Osteoblast (primary cell): ENCODE measurements at places on chromosomes 1 and 21. TPM values are rescaled to one million over a fixed set of nuclear protein-coding genes. Genes with fewer than 3 reads are reported as not detected.

The PTGS2 gene
- 3.3 and 3.8 TPM in 2 replicates for total RNA-seq

The ADAMTS1 gene
- 182 and 243 TPM in 2 replicates for total RNA-seq

The KPRP gene
- total RNA-seq: not detected in 2 replicates

The C1orf185 gene
- total RNA-seq: not detected in 2 replicates

The AGMAT gene
- 2.2 and 2.7 TPM in 2 replicates for total RNA-seq

The S100PBP gene
- total RNA-seq: 42.0 and 57.2 TPM in 2 replicates

The LCE1F gene
- not detected in 2 replicates for total RNA-seq

The TIE1 gene
- not detected in 2 replicates for total RNA-seq

The CAMK2N1 gene
- 0.36 and 1.5 TPM in 2 replicates for total RNA-seq

The SERINC2 gene
- total RNA-seq: 10.9 and 22.4 TPM in 2 replicates

The PDPN gene
- 4.7 and 11.9 TPM in 2 replicates for total RNA-seq

The PCP4L1 gene
- total RNA-seq: not detected in 2 replicates

The UBL4B gene
- total RNA-seq: 1.1 and 1.8 TPM in 2 replicates

The DYNLT4 gene
- total RNA-seq: 0.29 and 0.36 TPM in 2 replicates

The CBS gene
- 26.1 and 30.6 TPM in 2 replicates for total RNA-seq

The TMEM125 gene
- total RNA-seq: not detected in 2 replicates

The IRF6 gene
- total RNA-seq: under 0.01 and 0.72 TPM in 2 replicates

The RIPK4 gene
- total RNA-seq: 0.29 and 2.2 TPM in 2 replicates

The FAM72B gene
- 1.4 and 2.7 TPM in 2 replicates for total RNA-seq

The SLAMF1 gene
- not detected in 2 replicates for total RNA-seq

The PITHD1 gene
- total RNA-seq: 29.8 and 31.1 TPM in 2 replicates

The SPRR2A gene
- not detected in 2 replicates for total RNA-seq

The NES gene
- total RNA-seq: 0.36 and 1.5 TPM in 2 replicates

The BRINP3 gene
- total RNA-seq: not detected in 2 replicates

The SLC39A1 gene
- total RNA-seq: 96.3 and 99.0 TPM in 2 replicates

The ROR1 gene
- total RNA-seq: 46.9 and 52.5 TPM in 2 replicates

The CACNA1S gene
- not detected in 2 replicates for total RNA-seq

The KLHL17 gene
- 5.4 and 6.2 TPM in 2 replicates for total RNA-seq

The RAB25 gene
- not detected in 2 replicates for total RNA-seq

The CA6 gene
- total RNA-seq: not detected in 2 replicates

The ELAVL4 gene
- total RNA-seq: not detected in 2 replicates

The RXRG gene
- total RNA-seq: not detected in 2 replicates

The TMEM61 gene
- not detected in 2 replicates for total RNA-seq

The POU3F1 gene
- under 0.01 TPM in 2 replicates for total RNA-seq

The MTARC2 gene
- 7.7 and 9.4 TPM in 2 replicates for total RNA-seq

The NTRK1 gene
- 0.36 and 0.88 TPM in 2 replicates for total RNA-seq

The DNASE2B gene
- total RNA-seq: not detected in 2 replicates

The GUCA2B gene
- total RNA-seq: not detected in 2 replicates

The FTCD gene
- 0.29 and 0.36 TPM in 2 replicates for total RNA-seq

The FAAH gene
- 2.4 and 4.0 TPM in 2 replicates for total RNA-seq
